ENCODE measurements at places on chromosomes 7 and 10. TPM values are rescaled to one million over a fixed set of nuclear protein-coding genes. Genes with fewer than 3 reads are reported as not detected.
A peak's percentile ranks its signal among the peaks of the same experiment; 100 is the strongest.

- no peak for DNase-seq
Observed at GRCh38 chr10:929960-930624, 1.4 kb downstream of the LARP4B start.

DNA sequence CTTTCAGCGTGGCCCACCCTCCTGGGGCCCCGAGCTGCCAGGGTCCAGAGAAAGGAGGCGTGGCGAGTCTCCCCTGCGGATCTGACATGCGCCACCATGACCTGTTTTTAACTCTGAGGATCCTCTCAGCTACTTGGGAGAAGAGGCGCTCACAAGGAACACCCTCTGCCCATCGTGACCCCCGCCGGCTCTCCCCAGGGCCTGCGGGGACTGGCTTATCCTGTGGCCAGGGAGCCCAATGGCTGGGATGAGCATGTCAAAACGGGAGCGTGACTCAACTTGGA lies 93.7 kb downstream of the EBF3 start:
- DNase-seq, result no peak

ADRB1 gene
- not detected for total RNA-seq

- no peak for DNase-seq
Observed at GRCh38 chr7:87816389-87816788, 59.8 kb downstream of the SLC25A40 start.

GRCh38 chr10:130717083-130717482 lies 580.9 kb downstream of the GLRX3 start:
- no peak for DNase-seq

TRPV6 gene
- not detected for total RNA-seq

DNA sequence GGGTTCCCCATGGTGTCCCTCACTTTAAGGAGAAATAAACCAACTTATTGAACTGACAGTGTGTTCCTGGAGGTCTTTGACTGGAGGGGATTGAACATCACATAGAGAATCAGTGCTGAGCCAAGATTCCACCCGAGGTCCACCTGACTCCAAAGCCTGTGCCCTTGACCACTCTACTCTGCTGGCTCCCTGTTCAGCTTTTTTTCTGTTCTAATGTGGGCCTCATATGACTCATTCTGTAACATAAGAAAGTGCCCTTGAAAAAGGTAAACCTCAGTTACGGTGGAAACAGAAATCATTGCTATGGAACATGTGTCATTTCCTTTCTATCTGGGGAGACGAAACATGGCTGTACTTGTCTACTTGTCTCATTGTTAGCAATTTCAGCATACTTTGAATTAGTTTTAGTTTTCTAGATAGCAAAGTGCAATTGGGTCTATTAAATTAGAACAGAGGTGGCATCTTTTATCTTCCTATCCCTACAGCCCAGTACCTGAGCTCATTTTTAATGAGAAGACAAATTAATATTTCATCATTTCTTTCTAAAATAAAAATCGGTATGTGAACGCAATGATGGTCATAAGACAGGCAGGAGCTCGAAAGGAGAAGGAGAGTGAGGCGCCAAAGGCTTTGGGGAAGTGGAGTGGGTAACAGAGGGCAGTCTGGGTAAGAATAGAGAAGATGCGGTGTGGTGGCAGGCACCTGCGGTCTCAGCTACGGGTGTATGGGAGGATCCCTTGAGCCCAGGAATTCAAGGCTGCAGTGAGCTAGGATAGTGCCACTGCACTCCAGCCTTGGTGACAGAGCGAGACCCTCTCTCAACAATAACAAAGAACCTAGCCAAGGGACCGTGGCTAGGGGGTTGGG lies 1.5 kb downstream of the GSDME start:
- DNase-seq, result peak; percentile 69

- DNase-seq, result no peak
Observed at GRCh38 chr7:100884736-100885439, 4.6 kb downstream of the UFSP1 start.

FAM25C gene
- total RNA-seq, result not detected

LIPM gene
- not detected for total RNA-seq

TCERG1L gene
- total RNA-seq, result not detected

GRCh38 chr7:47186316-47186715 lies 395.6 kb downstream of the TNS3 start:
- DNase-seq, result no peak

DNA sequence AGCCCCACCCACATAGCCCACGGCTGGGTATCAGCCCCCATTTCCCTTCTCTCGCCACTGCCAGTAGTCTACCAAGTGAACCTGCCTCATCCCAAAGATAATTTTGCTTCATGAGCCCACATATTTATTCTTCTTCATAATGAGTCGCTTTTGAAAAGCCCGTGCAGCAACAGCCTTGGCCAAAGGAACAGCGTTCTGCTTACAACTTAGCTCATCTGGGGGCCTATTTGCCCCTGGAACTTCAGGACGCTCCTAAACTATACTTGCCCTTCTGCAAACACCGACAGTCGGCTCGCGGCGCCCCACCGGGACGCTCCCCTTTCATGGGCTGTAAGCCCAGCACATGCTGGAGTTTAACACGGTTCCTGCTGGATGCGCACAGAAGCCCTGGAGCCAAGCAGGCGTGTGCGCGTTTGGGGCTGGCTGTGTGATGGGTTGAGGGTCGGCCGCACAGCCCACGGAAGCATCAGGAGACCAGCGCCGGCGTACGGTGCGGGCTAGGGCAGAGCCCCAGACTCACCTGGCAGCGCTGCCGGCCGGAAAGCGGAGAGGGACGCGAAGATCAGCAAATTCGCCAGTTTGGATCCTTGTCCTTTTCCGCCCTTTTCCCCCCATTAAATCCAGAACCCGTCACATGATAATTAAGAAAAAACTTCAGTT lies 370 bp downstream of the TMEM60 start:
- DNase-seq, result no peak

GRCh38 chr10:69222157-69223027 lies 2.3 kb downstream of the HKDC1 start:
- DNase-seq, result peak; percentile 83

DNA sequence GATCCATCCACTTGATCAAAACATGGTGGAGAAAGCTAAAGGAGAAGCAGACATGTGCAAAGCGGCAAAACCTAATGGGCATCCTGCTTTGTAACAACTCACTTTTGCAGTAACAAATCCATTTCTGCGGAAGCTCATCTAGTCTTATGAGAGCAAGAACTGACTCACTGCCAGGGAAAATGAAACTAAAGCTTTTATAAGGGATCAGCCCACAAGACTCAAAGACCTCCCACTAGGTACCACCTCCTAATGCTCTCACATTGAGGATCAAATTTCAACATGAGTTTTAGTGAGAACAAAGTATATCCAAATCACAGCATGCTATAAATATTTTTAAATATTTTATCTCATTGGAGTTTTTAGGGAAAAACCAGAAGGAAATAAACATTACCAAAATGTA lies 120.1 kb upstream of the GNAI1 start:
- DNase-seq, result peak; percentile 42

DNA sequence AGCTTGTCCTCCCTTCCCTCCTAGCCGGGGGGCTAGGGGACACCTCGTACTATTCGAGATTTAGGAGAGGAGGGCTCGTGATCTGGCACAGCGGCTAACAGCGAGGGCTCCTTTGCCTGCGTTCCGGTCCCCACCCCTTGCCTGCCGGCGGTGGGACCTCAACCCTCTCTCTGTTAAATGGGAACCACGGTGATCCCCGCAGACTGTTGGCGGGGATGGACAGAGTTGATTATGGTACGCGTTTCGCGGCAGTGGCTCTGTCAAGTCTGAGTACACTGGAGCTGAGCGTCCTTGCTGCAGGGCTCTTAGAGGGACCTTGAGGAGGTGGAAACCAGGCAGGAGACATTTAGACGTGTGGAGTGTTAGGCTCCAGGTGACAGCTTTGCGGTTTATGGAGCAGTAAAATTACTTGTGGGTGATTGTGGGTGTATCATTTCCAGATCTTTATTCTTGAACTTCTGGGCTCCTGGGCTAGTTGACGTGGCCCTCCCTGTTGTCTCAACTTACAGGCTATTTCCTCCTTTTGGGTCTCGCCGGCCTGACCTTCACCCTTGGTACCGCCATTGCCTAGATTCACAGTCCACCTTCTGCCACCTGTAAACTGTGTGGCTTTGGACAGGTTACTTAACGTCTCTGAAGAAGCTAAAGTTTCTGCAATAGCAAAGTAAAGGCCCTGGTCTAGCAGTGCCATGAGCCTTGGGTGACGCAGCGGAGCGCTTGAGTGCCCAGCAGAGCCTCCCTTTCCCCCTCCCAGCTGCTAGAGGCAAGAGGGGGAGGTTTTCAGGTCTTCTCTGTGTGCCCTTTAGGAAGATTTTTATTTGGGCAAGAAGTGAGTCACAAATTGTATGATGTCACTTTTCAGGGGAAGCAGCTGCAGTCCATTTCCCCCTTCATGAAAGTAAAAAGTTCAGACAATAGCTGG lies 739 bp downstream of the CASP7 start:
- peak; percentile 82 for DNase-seq

DNA sequence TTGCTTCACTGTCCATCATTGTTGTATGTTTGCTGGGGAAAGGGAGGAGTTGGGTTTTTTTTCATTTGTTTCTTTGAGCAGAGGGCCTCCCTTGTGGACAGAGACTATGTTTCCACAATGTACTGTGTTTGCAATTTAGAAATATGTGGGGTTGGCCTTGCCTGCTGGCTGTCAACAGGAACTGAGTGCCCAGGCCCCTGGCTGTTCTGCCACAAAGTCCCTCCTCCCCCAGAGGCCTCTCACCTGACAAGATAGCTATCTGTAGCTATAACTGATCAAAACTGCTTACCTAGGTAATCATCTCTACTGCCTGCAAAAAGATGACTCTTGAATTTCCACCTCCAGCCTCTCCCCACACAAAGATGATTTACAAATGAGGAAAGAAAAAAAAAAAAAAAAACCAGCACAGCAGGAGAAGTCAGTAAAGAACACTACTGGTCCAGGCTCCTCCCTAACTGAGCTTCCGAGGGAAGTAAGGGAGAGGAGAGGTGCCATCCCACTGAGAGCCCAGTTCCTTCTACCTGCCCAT lies 121.8 kb downstream of the SGMS1 start:
- no peak for DNase-seq

MORN4 gene
- 3.7 TPM for total RNA-seq

LRRC18 gene
- total RNA-seq, result not detected

DNA sequence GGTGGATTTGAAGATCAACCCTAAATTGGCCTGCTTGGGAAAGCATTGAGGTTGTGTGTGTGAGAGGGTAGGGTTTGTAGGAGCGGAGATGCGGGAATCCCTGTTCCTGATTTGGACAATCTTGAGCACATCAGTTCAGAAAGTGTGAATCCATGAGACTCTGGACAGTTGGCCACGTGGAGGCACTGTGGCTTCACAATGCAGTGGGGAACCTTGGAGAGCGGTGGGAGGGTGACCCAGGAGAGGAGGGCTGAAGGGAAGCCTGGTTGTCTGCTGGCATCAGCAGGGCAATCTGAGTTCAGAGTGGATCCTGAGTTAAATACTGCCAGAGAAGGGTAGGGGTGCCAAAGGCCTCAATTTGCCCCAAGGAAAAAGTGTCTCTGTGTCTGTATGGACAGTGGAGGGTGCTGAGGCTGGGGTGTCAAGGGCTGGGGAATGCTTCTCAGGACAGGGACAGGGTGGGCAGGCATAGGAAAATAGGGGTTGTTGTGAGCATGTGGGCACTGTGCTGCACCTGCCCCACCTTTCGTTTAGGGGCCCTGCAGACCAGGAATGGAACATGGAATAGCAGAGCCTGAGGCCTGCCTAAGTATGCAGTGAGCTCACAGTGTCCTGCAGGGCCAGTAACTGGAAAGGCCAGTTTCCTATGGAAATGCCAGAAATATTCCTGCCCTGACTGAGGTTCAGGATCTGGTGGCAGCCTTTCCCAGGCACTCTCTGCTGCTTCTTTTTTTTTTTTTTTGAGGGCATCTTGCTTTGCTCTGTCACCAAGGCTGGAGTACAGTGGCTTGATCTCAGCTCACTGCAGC lies 162.9 kb upstream of the PRSS58 start:
- peak; percentile 77 for DNase-seq

DNAJB6 gene
- total RNA-seq, result 97.4 TPM

DNA sequence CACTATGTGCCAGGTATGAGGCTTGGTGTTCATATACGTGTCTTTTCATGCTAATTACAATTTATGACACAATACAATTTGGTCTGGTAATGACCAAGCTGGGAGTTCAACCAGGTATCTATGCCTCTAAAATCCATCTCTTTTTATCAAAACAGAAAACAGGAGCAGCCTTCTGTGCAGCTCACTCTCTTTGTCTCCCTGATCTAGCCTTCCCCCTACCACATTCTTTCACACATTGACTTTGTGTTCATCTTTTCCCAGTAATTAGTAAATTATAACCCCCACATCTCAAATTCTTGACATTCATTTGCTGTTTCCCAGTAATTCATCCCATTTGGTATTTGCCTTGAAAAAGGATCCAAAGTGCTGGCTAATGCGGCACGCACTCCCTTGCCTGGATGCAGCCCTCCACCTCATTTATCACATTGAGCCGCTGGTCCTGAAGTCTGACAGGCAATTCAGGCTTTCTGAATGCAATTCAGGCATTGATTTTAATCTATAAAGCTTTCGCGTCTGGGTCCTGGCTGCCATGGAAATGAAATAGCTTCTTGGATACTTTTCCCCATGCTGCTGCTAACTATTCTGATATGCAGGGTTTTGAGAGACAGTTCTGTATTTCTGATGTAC lies 112.5 kb upstream of the ANKRD1 start:
- DNase-seq, result no peak

Data from RPMI7951 (cell line).